BJ (cell line): ENCODE measurements at places on chromosomes 7 and 10. TPM values are rescaled to one million over a fixed set of nuclear protein-coding genes. Genes with fewer than 3 reads are reported as not detected.

DNA sequence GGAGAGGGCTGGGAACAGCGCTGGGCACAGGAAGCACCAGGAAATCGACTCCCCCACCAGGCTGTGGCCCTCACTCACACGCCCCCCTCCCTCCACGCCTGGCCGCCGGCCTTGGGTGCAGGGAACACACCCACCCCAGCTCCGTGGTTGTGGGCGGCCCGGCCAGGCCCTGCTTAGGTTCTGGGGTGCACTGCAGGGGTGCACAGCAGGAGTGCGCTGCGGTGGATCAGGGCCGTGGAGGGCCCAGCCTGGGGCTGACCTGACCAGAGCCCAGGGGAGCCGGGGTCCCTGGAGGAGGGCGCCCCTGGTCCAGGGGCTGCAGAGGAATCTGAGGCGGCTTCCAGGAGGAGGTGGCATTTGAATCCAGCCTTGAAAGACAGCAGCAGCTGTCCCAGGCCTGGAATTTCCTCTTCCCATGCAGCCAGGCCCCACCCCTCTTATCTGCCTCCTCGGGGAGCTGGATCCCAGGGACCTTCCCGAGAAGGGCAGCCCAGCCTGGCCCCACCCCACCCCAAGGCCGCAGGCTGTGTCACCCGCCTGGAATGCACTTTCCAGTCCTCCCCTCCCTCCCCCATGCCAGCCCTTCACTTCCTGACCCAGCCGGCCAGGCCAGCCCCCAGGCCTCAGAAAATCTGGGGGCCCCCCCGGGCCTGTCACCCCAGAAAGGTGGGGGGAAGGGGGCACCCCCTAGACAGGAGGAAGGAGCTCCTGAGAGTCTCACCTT lies 18.4 kb upstream of the PDGFA start:
- DNase-seq = peak; percentile 79

DNA sequence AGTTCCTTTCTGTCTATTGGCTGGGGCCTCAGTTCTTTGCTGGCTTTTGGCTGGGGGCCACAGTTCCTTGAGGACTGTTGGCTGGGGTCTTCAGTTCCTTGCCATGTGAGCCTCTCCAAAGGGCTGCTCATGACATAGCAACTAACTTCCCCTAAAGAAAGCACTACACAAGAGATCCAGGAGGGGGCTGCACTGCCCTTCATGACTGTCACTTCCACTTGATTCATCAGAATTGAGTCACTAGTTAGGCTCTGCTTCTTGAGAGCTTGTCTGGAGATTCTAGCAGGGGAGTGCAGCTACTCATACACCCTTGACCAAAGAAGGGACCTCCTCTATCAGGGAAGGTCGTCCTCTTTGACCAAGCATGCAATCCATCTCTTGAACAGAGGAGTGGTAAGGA lies 38.0 kb upstream of the MKX start:
- peak; percentile 10 for DNase-seq

GRCh38 chr10:118592675-118593330 lies 2.6 kb downstream of the PRLHR start:
- no peak for DNase-seq

DNA sequence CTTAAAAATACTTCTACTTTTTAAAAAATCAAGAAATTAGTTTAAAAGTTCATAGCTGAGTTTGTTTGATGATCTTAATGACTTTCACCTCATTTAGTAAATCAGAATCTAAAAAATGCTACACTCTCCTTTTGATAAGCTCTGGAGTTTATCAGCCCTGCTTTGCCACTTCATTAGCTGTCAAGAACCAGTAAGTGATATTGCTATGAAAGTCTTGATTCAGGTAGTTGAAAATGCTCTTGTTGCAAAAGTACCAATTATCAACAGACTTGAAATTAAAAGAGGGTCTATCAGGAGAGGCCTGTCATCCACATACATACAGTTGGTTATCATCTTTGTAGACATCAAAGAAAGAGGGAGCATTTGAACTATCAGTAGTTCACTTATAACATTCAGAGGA lies 41.6 kb downstream of the SEMA3A start:
- DNase-seq = no peak

GRCh38 chr10:48456361-48456804 lies 148.5 kb downstream of the ARHGAP22 start:
- no peak for DNase-seq

GRCh38 chr7:3187444-3188040 lies 113.5 kb upstream of the SDK1 start:
- DNase-seq = no peak

GRCh38 chr7:102933763-102934162 lies 21.0 kb downstream of the LRRC17 start:
- DNase-seq = peak; percentile 90

DNA sequence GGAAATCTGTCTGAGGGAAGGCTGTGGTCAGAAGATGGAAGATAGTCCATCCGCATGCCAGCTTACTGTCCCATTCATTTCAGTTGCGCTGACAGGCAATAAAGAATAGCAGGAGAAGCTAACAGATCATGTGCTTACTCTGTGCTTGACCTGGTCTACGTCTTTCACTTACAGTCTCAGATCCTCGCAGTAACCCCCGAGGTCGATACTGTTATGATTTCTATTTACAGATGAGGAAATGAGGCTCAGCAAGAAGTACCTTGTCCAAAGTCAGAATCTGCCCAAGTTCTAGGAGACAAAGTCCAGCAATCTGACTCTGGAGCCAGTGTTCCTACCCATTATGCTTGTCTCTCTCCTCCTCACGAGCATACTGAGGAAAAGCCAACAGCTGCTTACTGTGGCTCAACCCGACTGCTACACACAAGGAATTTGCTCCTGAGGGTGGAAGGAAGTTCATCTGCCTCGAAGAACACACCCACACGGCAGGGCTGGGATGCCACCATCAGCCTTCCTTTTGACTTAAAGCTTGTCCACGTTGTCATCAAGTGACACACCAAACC lies 74.2 kb downstream of the MINPP1 start:
- DNase-seq = no peak

DNA sequence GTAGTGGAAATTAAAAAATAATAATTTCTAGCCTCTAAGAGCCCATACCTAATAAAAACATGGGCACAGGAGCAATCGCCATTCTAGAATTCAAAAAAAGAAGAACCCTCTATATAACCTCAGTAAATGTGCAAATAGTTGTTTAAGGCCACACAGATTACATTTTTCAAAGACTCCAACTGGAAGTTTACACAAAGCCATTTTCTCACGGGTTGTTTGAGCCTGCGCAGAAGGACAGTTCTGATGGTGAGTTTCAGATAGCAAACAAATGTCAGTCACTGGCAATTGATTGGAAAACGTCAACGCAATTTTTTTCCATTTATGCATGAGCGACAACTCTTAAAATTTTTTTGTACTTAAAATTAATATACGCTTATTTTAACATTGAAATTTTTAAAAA lies 23.0 kb upstream of the ELMO1 start:
- no peak for DNase-seq

GRCh38 chr7:96624954-96625353 lies 84.7 kb downstream of the SEM1 start:
- DNase-seq = no peak

GPR146 gene
- polyA plus RNA-seq = 2.8 and 4.5 TPM in 2 replicates

PRSS37 gene
- polyA plus RNA-seq = not detected in 2 replicates

CCDC172 gene
- polyA plus RNA-seq = not detected in 2 replicates

ARPC1B gene
- 209 and 642 TPM in 2 replicates for polyA plus RNA-seq
